ENCODE measurements at places on chromosomes 5 and 9. TPM values are rescaled to one million over a fixed set of nuclear protein-coding genes. Genes with fewer than 3 reads are reported as not detected.

Gene IFNA21
- polyA plus RNA-seq = not detected

GRCh38 chr5:35862126-35862525 lies 5.4 kb downstream of the IL7R start:
- DNase-seq = no peak

DNA sequence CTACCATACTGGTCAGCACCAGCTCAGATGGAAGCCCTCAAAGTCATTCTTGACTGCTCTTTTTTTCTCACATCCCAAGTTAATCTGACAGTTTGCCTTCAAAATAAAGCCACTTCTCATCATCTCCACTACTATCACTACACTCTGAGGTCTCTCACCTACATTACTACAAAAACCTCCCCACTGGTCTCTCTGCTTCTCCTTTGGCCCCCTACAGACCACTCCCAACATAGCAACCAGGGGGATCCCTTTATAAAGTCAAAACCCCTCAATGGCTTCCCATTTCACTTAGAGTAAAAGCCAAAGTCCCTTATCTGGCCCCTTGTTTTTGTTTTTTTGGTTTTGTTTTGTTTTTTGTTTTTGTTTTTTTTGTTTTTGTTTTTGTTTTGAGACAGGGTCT lies 4.6 kb downstream of the ARAP3 start:
- no peak for DNase-seq

Gene ARID3C
- polyA plus RNA-seq = 0.16 TPM

Gene ANKRD31
- polyA plus RNA-seq = 0.47 TPM
